ENCODE measurements at places on chromosomes 5 and 9.

DNA sequence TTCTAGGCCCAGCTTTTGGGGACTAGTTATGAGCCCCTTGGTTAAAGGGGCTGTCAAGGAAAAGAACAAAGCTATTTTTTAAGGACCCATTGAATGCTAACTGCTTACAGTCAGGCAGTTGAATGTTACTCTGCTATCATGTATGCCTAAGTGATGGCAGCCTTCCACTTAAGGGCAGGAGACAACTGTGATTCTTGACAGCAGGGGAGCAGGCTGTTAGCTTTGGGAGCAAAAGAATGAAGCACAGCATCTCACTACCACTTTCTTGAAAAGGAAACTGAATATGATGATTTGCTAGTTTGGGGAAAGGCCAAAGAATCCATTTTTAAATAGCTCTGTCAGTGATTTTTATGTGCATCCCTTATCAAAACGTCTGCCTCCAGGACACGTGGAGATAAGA, 221.6 kb downstream of the SH3GL2 start:
- no peak for DNase-seq

DNA sequence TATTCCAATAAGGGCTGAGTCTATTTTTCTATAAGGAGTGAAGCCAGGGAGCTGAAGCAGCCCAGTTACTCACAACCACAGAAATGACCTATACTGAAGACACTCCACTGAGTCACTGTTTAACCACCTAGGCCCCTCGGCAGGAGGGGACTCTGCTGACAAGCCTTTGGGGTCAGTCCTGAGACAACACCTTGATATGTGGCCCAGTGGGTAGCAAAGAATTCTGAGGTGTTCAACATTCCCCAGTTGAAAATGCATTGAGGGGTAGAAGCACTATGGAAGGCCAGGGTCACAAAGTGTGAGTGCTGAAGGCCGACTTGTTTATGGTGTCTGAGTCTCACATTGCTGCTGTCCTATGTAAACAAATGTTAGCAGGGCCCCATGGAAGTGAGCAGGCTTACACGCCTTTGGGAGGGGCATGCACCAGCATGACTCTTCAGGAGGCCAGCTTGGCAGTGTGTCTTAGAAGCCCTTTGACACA, 112.6 kb upstream of the NFIL3 start:
- DNase-seq: peak; percentile 70

DNA sequence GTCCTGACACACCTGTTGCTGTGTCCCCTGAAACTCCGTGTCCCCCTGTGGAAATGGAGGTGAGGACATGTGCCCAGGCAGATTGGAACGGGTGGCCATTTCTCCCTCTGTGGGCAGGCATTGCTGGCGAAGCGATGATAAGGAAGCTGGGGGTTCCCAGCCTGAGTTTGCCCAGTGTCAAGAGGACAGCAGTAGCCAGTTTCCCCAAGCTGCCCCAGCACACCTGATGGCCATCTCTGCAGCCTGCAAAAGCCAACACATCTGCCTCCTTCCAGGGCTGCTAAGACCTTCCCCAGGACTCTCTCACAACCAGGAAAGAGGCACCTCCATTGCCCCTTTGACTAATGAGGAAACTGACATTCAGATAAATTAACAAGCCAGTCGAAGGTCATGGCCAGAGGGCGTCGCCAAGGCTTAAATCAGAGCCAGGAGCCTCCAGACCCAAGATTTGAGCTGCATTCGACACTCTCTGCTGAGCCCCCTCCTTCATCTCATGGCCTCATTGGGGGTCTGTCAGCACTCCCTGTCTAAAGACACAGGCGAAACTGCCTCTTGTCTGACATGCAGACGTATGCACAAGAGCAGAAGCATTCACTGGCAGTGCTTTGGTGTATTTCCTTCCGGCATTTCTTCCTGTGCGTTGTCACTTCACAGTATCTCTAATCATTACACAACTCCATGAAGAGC, 10.4 kb upstream of the WNK2 start:
- DNase-seq: no peak

DNA sequence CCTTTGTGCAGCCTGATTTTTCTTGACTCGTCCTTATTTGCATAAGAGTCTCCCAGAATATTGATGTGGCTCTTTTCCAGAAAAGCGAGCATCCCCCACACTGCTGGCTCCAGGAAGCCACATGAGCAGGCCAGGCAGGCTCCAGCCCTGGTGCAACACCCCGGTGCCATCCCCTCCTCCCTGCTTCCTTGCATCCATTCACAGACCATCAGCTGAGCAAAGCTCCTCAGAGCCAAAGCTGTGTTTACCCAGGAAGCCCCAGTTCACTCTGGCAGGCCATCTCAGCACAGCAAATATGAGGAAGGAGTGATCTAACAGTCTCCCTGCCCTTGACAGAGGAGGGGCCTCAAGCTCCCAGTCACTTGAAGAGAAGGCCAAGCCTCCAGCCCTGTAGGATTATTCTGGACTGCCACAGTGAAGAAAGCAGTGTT, 34.4 kb downstream of the INSYN2B start:
- DNase-seq: peak; percentile 83

GRCh38 chr5:42811591-42812446, at the start of gene SELENOP:
Gene SELENOP, minus strand, starts transcription at chr5:42811892. Its CDS starts 3,539 bp downstream, at chr5:42808353.
- DNase-seq: peak; percentile 45

DNA sequence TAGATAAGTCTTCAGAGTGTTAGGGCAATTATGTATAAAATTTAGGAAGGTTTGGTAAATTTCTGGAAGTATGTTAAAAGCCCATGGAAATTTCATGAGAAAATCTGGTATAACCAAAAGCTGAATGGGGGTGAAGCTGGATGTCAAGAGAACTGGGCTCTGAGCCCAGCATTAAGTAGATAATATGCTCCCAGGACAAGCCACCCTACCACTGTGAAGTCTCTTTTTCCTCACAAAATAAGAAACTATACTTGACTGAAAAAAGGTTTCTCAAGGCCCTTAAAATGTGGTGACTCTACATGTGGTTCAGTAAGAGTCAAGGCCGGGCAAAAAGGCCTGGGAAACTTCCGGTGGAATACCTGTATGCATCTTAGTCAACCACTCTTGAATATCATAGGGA, 310.3 kb downstream of the EBF1 start:
- DNase-seq: no peak

- no peak for DNase-seq
These were observed 6.3 kb downstream of the ANXA6 start for GRCh38 chr5:151151263-151151660.

DNA sequence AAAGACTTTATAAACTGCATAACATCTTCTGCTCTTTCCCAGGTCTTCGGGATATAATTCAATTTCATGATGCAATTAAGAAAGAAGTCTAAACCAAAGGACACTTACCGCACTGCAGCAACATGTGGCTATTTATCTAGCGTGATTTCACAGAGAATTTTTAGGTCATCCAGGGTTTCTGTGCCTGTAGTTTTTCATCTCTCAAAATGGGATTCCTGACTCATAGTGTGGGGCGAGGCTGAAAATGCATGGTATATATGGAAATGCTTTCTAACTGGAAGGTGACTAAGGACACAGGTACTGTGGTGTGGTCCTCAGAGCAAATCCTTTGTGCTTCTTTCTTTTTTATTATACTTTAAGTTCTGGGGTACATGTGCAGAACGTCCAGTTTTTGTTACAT, 557.7 kb upstream of the KLF4 start:
- no peak for DNase-seq

DNA sequence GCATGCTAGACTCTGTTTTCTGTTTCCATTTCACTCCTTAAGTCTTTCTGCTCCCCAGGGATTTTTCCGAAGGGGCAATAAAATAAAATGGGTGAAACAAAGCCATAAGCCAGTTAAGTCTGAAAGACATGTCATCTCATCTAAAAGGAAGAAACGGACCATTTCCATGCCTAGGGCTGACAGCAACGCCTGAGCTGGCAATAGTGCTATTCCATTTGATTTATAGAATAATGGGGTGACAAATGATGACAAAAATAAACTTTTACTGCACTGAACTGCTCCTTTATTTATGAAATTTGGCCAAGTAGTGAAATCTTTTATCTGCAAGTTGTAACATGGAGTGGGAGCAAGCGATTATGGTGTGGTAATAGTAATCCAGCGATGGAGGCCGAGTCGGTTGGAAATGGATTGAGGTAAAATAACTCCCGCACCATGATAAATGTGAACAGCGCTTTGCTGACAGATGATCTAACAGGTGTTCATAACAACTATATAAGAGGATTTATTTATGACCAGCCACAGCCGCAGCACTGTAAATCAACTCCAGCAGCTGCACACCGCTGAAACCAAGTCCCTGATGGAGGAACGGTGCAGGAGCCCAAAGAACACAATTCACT, 219.8 kb upstream of the TBCA start:
- DNase-seq: no peak

DNA sequence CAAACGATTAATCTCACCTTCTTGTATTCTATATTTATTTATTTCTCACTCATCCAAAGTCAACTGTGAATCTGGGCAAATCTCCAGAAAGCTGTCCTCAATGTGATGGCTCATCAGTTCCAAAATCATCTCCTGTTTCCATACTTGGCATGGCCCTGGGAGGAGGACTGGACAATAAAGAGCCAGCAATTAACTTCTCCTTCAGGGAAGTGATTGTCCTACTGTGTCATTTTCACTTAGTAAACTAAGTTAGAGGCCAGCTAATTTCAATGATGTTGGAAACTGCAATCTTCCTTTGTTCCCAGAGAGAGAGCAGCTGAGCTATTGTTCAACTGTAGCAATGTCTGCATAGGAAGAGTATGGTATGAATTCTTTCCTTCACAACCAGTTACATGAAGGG, 17.5 kb downstream of the CDH12 start:
- peak; percentile 0 for DNase-seq

- DNase-seq: no peak
These were observed 3.9 kb downstream of the GLIPR2 start for GRCh38 chr9:36140086-36141084.

GRCh38 chr9:135617991-135618411, 21.3 kb downstream of the GLT6D1 start:
- DNase-seq: no peak

DNA sequence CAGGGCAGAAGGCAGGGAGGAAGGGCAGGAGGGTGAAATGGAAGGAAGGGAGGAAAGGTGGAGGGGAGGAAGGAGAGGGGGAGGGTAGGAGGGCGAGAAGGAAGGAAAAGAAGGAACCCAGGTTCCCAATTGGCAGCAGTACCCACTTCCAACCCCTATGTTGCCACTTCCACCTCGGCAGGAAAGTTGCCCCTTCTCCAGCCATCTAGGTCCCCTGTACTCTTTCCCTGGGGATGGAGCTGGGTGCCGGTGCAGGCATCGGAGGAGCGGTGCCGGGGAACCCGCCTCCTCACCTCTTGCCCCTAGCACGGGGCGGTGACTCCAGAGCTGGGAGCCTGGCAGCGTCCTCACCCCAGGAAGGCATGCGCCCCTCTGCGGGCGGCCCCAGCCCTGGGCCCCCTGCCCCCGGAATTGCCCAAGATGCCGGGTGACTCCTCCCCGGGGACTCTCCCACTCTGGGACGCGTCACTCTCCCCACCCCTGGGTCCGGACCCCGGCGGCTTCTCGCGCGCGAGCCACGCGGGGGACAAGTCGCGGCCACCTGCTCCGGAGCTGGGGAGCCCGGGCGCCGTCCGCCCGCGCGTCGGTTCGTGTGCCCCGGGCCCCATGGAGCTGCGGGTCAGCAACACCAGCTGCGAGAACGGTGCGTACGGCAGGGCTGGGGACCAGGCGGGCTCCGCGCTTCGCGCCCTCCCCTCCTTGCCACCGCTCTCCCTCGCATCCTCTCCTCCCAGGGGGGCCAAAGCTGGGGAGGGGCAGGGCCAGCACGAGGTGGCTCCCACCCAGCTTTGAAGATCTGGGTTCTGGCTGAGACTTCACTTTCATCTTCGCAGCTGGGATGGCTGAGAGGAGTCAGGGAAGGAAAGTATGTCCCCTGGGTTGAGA, at the start of gene NIPAL4:
Gene NIPAL4 (plus strand): TSS at position 499 of the 885 bp plus-strand sequence. CDS start 108 bp downstream, at position 607.
- DNase-seq: peak; percentile 50

DNA sequence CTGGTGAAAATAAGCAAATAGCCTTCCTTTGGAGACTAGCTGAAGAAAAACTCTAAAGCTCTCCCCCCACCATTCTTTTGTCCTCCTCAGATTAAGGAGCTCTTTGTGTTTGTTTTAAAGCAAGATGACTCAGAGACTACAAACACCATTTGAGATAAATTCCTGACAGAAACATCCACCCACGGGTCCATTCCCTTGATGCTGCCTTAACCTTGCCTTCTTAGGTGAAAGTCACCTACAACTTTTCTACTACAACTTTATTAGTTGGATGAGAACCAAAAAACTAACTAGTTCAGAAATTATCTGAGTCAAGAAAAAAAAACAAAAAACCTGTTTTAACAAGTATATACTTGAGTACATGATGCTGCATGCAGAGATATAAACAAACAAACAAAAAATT, 831.1 kb downstream of the NR2F1-AS1 start:
- DNase-seq: peak; percentile 61

DNA sequence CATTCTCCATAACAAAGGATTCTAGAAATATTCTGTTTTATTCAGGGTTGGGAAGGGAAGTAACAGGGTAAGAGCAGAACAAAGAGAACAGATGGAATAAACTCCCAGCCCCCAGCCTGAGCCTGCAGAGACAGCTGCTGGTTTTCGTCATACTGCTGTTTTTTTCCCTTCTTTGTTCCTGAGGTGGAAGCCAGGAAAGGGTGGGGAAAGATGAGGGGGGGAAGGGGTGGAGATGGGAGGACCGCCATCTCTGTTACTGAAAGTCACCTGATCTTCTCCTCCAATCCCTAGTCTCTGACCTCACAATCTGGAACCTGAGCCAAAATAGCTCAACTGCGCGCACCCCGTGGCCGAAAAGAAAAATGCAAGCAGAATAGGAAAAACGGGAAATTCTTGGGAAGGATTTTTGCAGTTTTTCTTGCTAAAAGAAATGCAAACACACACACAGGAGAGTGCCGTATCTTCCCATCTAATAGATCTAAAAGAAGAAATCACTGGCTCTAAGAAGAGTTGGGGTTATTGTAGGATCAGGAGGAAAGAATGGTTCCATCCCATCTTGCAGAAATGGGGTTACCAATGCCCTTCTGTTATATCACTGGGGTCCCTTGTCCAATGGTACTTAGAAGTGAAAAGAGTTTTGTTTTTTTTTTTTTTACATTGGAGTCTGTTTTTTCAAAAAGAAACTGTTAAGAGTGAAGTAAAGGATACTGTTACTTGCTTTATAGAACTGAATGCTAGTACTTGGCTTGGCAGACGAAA, 57.9 kb downstream of the DIAPH1 start:
- DNase-seq: peak; percentile 98

DNA sequence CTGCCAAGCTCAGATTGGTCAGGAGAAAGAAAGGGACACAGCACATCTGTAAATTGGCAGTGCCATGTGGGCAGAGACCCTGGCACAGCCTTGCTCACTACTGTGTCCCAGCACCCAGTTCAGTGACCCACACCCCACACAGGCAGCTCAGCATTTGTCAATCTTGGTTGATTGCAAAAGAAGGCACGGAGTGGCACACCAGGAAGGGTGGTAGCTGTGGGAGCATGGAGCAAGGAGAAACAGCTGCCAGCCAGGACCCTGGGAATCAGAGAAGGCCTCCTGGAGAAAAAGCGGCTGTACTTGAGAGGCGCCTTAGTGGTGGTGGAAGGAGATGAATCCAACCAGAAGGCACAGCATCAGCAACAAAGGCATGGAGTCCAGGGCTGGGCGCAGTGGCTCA, 3.5 kb downstream of the SLC27A4 start:
- DNase-seq: no peak

Measured in astrocyte of the hippocampus (primary cell).